ENCODE measurements at places on chromosomes 7 and 10.

DNA sequence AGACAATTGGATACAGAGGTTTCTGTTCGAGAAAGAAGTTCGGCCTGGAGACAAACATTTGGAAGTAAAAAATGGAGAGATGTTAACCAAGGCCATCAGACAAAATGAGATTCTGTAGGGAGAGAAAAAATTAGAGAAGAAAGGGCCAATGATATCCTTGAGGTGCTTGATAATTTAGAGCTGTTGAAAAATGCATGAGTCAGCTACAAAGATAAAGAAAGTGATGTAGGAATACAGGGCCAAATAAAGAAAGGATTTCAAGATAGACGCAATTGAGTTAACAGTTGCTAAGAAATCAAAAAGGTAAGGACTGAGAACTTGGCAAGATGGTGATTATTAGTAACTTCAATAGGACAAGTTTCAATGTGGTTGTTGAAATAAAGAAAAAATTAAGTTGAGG lies 384.2 kb upstream of the SEMA3A start:
- no peak for DNase-seq

- no peak for DNase-seq
Observed at GRCh38 chr10:126842836-126843235, 62.4 kb upstream of the DOCK1 start.

DNA sequence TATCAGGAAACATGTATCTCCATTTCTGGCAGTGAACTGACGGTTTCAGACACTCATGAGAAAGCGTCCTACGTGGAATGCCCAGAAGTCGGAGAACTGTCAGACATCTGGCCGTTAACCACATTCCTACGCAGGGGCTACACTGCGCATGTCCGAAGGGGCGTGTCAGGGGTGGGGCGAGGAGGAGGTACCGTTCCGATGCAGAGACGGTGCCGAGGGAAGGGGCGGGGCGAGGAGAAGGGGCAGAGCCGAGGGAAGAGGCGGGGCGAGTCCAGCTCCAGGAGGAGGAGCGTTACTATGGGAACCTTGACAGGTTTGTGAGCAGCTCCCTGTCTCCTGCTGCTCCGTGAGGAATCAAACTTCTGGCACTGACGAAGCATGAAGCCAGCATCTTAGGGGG lies 366.9 kb upstream of the NUPR2 start:
- no peak for DNase-seq

GRCh38 chr7:72307566-72307965 lies 104.6 kb downstream of the CALN1 start:
- no peak for DNase-seq

DNA sequence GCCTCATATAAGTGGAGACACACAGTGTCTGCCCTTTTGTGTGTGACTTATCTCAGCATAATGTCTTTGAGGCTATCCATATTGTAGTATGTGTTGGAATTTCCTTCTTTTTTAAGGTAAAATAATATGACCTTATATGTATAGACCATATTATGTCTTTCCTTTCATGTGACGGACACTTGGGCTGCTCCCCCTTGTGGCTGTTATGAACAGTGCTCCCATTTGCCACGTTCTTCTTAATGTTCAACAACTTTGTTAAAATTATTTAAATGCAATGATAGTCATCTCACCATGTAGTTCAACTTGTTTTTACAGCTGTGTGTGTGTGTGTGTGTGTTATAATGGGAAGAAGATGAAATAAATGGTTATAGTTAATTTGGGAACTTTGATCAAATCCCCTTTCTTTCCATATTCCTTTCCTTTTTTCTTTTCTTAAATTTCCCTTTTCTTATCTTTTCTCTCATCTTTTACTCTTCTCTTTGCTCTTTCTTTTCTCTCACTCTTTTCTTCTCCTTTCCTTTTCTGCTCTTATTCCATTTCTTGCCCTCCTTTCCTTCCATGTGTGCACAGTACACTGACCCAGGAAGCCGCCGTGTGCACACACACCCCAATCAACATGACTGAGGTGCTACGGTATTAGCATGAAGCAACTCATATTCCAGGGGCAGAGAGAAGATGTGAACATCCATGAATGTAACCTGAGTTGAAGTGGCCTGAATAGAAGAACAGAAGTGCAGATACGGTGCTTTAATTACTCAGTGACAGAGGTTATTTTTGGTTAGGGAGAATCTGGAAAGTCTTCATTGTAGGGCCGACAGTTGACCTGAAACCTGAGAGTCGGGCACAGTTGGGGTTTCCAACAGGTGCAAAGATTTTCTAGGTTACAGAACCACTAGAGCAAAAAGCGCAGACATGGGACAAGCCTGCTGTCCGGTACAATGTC lies 596.6 kb downstream of the SDK1 start:
- DNase-seq: peak; percentile 18

- no peak for DNase-seq
Observed at GRCh38 chr7:82722946-82723345, 279.4 kb upstream of the CACNA2D1 start.

- no peak for DNase-seq
Observed at GRCh38 chr10:121069061-121069850, 218.1 kb downstream of the WDR11 start.

DNA sequence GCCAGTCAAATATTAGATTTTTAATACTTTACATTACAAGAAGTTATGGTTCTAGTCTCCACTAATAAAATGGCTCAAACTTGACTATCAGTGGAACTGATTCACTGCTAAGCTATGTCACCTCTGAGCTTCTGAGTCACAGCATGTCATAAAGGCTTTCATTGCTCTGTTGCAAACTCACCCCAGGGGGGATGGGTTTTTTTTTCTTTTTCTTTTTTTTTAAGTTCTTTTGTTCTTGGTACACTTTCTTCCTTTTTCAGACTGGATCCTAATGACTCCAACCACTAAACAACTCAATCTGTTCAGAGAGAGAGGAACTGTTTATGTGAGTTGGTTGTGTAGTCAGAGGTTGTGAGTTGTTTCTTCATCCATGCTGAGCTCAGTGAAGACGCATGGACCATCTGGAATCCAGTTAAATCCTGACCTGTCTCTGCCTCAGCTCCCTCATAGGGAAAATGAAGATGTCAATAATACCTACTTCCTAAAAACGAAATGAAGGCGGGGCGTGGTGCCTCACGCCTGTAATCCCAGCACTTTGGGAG lies 11.0 kb downstream of the MYOF start:
- DNase-seq: no peak

GRCh38 chr7:117048114-117048866 lies 95.0 kb downstream of the ST7 start:
- no peak for DNase-seq

DNA sequence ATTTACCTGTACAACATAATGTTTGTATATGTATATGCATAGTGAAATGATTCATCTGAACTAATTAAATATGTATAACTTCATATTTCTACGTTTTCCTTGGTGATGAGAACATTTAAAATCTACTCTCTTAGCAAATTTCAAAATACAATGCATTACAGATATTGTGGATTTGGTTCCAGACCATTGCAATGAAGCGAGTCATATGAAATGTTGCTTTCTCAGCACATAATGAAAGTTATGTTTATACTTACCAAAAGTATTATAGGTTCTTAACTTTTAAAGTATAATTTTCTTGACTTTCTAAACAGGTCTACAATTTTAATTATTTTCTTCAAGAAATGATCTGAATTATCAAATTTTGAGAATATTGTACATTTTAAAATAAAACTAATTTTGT lies 189.2 kb downstream of the CSTF2T start:
- DNase-seq: no peak

GRCh38 chr7:117993377-117994003 lies 120.2 kb upstream of the CTTNBP2 start:
- no peak for DNase-seq

DNA sequence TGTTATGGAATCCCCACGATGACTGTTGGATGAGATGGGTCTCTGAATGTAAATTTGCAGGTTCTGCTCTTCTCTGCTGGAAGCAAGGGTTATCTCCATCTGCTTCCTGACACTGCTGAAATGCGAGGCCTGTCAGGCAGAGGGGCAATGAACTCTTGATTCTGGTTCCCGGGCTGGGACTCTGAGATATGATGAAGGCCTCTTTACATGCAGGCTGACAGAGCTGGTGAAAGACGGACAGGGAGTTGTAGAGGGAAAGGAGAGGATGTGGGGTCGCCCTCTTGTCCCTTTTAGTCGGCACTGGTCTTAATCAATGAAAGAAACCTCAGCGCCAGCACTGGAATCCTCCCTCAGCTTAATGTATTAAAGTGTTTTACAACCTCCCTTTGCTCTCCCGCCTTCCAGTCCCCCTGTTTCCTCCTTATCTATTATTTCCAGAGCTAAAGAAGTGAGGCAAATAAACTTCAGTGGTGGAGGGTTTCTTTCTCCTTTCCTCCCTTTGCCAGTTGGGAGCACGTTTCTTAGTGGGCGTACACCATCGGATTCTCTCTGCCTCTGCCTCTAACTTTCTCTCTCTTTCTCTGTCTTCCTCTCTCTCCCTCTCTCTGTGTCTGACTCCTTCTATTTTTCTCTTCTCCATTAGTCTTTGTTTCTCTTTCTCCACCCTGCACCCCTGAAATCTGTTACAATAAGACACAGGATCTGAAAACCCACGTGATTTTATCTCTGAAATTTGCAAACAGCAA lies 145.6 kb downstream of the BAMBI start:
- no peak for DNase-seq

DNA sequence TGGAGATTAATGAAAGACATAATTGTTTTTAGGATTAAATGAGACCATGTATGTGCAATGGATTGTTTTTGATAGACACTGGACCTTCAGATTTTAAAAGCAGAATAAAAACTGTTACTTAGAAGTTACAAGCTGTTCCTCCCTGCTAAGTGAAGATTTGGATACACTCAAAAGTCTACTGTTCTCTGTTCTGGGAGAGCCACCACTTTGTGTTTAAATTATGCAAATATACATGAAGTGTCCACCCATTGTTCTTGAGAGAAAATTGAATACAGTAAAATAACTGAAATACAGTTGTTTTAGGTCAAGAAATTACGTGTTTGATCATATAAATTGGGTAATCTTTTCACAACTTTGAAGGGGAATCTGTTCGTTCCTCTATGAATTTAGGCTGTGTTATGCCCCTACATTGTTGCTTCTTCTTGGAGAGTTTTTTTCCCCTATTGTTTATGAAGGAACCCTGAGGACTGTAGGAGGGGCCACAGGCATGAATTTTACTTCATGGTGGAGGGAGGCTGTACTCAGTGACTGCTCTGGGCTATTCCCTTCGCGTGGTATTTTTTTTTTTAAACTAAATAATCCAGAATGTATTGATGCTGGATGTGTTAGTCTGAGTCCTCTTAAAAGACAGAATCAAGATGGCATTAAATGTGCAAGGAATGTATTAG lies 18.6 kb upstream of the VCL start:
- DNase-seq: no peak

GRCh38 chr7:73742753-73743641 lies 4.4 kb upstream of the ABHD11 start:
- DNase-seq: no peak

DNA sequence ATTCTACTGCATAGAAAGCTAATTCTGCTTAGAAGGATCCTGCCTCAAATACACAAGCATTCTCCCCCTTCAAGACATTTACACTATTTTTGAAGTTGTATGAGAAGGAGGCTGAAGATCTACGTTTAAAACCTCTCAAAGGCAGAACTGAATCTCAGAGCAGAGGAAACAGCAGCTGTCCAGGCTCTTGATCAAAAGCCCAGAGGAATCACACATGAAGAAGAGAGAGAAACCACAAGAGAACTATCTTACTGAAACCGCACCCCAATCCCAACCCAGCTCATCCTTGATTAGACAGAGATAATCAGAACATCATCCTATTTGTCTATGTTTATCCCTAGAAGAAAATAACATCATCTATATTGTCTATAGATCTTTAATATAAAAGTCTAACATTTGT lies 2.2 kb upstream of the DNAJC1 start:
- no peak for DNase-seq

DNA sequence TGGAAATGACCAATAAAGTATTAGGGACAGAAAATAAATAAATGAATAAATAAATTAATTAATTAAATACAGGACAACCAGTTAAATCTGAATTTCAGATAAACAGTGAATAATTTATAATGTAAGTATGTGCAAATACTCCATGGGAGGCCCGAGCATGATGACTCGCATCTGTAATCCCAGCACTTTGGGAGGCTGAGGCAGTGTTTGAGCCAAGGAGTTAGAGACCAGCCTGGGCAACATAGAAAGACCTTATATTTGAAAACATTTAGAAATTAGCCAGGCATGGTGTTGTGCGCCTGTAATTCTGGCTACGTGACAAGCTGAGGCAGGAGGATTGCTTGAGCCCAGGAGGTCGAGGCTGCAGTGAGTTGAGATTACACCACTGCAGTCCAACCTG lies 123.7 kb downstream of the CUL2 start:
- no peak for DNase-seq

DNA sequence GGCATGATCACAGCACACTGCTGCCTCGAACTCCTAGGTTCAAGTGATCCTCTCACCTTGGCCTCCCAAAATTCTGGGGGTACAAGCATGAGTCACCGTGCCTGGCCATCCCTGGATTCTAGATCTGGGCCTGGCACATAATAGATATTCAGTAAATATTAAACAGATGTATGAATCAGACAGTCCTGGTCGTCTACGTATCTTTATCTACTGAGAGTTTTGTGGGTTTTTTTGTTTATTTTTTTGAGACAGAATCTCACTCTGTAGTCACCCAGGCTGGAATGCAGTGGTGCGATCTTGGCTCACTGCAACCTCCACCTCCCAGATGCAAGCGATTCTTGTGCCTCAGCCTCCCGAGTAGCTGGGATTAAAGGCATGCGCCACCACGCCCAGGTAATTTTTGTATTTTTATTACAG lies 24.3 kb upstream of the ITGB1 start:
- DNase-seq: no peak

GRCh38 chr10:113895018-113895417 lies 40.6 kb downstream of the NHLRC2 start:
- no peak for DNase-seq

DNA sequence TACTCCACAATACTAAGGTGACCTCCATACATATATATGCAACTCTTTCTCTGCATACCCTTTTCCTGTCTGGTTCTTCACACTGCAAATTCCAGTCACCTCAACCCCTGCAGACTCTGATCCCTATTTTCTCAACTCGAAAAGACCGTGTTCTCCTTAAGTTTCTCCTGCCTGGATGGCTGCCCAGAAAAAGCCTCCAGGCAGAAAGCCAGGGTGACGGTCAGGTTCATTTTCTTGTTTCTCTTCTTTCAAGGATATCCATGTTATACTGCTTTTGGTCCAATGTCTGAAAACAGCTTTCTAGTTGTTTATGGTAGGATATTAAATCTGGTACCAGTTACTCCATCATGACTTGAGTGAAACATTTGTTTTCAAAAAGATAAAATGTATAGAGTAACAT lies 267.8 kb upstream of the MYO3A start:
- DNase-seq: no peak

GRCh38 chr7:149871576-149871975 lies 2.2 kb upstream of the ATP6V0E2 start:
- no peak for DNase-seq

DNA sequence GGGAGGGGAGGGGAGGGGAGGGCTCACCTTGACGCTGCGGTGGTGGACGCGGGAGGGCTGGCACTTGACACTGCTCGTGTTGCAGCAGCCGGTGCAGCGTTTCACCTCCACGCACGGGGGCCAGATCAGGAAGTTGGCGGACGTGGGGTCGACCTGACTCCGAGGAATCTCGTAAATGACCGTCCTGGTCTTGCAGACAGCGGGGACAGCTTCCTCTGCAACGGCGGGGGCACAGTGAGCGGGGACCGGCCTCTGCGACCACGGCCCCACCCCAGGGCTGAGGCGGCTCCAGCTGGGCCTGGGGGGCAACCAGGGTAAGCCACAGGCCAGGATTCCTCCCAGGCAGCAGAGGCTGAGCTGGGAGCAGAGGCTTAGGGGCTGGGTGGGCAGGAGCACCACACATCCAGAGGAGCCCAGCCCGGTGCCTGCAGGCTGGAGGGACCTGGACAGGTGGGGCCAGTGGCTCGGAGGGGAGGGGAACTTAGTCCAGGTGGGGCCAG lies 8.8 kb downstream of the PDGFA start:
- DNase-seq: no peak
